ENCODE measurements at places on chromosomes 5 and 9.

- DNase-seq: peak; percentile 31
Observed at GRCh38 chr5:178587763-178588611, 2.2 kb downstream of the COL23A1 start.

DNA sequence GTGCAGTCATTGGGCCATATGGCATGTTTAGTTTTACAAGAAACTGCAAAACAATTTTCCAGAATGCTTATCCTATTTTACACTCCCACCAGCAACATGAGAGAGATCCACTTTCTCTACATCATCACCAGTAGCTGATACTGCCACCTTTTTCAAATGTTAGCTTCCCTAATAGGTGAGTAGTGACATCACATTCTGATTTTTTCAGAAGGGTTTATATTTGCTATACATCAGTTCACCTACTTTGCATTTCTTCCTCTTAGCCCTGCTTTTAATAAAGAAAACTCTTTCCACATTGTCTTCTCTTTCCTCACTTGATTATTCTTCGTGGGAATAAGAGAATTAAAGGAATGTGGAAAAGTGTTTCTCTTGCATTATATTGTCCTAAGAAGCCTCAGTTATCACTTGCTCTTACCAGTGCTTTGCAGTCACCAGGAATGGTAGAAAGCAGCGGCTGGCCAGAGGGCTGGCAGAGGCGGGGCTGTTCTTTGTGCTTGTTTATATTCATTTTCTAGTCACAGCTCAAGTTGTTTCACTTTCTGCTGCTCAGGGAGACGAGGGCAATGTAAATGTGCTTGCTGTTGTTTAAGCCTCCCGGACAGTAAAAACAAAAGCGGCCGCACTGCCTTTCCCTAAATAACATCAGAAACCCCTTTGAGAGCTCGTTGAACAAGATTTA is 164.8 kb downstream of the HSD17B3 start:
- DNase-seq: peak; percentile 2

DNA sequence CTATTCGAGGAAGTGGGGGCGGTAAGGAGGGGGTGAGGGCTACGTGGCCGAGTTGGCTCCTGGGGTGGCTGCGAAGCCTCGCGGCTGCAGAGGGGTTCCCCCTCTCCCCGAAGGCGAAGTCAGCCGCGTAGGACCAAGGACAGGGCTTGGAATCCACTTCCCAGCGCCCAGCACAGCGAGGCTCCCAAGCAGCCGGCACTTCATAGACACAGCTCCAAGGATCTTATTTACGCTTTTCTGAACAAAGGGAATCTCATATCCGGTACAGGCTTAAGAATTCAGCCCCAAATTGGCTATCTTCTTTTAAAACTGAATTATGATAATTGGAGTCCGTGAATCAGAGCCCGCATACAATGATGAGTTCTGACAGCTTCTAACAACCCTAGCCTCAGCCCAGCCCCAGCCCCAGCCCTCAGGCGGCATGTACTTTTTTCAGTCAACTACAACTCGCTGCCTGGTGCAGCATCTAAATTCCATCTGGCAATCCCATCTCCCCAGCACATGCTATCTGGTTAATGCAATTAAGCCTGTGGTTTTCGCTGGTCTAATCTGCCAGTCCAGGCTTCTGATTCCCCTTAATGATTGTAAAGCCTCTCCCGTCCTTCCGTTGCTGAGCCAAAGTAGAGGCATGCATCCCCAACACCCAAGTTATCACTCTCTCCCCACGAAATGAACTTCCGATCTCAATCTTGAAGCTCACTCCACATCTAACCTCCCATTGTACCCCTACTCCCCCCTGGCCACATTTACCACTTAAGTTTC is 1.0 kb downstream of the ELAVL2 start:
- DNase-seq: no peak

DNA sequence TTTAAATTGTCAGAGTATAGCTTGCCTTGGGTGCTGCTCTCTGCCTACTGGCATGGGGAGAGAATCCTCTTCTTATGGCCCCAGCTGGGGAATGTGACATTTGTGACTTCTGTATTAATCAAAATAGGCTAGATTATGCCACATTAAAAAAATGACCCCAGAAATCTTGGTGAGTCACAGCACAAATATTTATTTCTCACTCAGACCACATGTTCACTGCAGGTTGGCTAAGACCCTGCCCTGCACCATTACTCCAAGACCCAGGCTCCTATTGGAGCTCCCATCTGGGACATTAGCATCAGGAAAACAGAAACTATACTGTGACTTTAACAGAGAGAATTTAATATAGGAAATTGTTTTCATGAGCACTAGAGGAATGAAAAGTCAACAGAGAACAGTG is 16.6 kb upstream of the WHRN start:
- DNase-seq: no peak

GRCh38 chr5:52844885-52845284 is 57.2 kb downstream of the ITGA1 start:
- DNase-seq: no peak

DNA sequence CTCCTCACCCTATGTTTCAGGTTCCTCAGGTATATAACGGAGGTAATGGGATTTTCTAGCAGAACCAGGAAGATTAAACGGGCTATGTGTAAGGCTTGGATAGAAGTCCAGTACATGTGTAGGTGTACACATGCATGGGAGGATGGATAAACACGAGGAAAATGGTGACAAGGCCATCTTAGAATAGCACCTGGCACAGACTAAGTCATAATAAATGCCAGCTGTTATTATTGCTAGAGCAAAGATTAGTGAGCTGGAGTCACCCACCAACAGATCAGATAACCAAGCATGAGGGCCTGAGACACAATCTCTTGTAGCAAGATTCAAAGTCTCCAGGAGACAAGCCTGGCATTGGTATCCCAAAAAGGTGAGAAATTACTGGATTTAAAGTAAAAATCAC is 21.1 kb downstream of the SPOCK1 start:
- DNase-seq: no peak

GRCh38 chr9:17783227-17783626 is 204.4 kb downstream of the SH3GL2 start:
- no peak for DNase-seq

GRCh38 chr9:74770508-74771261 is 117.0 kb downstream of the TRPM6 start:
- no peak for DNase-seq

- DNase-seq: no peak
Observed at GRCh38 chr9:69466151-69466550, 141.1 kb downstream of the ENTREP1 start.

DNA sequence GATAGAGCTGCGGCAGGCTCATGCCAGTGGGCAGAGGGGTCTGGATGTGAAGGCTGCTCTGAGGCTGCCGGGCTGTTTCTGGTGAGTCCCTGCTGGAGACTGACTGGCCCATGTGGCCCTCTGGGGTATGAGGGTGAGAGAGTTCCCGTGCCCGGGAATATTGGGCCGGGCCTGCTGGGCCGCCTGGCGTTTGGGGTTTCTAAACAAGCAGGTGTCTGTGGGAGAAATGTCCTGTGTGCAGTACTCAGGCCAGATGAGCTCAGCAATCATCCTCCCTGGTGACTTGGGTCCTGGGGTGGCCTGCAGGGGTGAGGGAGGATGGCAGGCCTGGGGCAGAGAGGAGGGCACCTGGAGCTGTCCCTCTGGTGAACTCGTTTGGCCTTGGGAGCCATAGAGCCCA is 74.9 kb downstream of the MACROH2A1 start:
- DNase-seq: no peak

DNA sequence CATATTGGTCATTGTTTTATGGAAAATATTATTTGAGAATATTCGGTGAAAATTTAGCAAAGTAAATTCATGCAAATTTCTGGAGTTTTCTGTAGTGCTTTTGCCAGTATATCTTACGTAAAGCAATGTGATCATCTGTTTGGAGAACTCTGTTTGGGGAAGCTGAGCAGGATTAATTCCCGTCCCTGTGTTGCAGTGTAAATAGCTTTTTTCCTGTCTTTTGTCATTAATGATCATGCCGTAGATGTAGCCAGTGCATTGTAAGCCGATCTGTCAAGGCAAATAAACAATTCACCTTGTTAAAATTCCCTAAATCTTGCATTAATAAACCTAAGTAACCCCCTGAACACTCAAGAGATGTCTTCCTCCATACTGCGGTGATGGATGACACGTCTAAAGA is 39.2 kb downstream of the PPIC start:
- DNase-seq: no peak

DNA sequence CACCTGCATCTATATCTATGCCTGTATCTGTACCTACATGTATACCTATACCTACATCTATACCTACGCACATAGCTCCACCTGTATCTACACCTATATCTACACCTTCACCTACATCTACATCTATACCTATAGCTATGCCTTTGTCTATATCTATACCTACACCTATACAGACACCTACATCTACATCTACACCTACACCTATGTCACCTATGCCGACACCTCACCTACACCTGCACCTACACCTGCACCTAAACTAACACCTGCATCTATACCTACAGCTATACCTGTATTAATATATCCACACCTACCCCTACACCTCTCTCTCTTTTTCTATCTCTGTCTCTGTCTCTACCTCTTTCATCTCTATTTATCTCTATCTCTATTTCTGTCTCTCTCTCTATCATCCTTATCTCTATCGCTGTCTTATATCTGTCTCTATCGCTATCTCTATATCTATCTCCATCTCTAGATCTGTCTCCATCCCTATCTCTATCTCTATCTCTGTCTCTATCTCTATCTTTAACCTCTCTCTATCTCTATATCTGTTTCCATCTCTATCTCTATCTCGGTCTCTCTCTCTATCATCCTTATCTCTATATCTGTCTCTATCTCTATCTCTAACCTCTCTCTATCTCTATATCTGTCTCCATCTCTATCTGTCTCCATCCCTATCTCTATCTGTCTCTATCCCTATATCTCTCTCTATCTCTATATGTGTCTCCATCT is 37.9 kb downstream of the IRX4 start:
- no peak for DNase-seq

- peak; percentile 77 for DNase-seq
Observed at GRCh38 chr9:76646249-76646648, 118.0 kb upstream of the PCA3 start.

GRCh38 chr9:69895659-69896058 is 75.0 kb downstream of the CFAP95 start:
- DNase-seq: no peak

GRCh38 chr5:35357973-35358372 is 127.7 kb upstream of the PRLR start:
- no peak for DNase-seq

GRCh38 chr5:116681334-116682013 is 106.9 kb upstream of the SEMA6A start:
- DNase-seq: no peak

- DNase-seq: no peak
Observed at GRCh38 chr9:93670208-93671019, 94.0 kb downstream of the PHF2 start.

GRCh38 chr9:96169484-96169883 is 132.5 kb downstream of the HSD17B3 start:
- peak; percentile 28 for DNase-seq

DNA sequence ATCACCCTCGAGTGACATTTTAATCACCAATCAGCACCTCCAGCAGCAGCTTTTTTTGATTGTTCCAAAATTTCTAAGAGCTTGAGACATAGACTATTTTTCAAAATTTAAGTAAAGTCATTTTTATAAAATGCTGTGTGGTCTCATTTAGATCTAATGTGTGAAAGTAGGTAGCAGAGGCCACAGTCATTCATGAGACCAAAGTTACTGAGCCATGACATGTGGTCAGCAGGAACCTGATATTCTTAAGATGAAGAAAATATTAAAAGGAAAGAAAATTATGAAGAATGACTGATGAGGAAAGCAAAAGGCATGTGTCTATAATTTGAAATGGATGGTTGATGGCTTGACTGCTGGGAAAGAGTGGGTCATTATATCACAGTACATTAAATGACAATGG is 7.2 kb downstream of the FREM1 start:
- DNase-seq: no peak

GRCh38 chr5:82308416-82308815 is 30.3 kb upstream of the RPS23 start:
- no peak for DNase-seq

GRCh38 chr5:9739135-9739534 is 109.0 kb upstream of the TAS2R1 start:
- DNase-seq: no peak

DNA sequence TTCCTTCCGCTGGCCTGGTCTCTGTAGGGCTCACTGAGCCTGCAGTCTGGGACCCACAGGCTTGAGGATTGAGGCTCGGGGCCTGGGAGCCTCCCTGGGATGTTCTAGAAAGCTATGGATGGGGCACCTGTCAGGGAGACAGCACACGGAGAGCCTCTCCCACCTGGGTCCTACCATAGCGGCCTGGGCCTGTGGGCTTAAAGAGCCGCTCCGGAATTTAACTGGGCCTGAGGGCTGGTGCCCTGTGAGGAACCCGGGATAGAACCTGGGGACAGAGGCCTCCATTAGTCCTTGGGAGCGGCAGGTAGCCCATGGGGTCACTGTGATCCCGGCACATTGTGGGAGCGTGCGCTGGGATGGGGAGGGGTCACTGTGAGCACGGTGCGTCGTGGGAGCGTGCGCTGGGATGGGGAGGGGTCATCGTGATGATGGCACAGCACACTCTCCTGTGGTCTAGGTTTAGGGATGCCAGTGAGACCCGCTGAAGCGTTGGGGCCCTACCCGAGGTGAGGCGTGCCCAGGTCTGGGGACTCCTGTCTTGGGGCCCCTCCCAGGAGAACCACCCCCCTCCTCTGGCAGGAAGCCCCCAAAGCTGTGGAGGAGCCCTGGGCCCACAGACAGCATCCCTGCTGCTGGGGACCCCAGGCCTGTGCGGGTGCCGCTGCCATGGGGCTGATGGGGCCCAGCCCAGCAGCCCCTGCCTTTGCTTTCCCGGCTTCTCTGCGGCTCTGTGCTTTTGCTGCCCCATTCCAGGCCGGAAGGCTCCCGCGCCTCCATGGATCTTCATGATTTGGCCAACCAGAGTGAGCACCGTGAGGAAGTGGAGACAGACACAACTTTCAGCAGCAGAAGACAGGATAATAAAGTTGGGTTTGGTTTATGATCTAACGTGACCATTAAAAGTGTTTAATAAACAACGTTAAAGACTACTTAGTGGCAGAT is 3.4 kb upstream of the CEP72 start:
- no peak for DNase-seq

- DNase-seq: no peak
Observed at GRCh38 chr5:74073257-74073656, 447.3 kb downstream of the ARHGEF28 start.

- no peak for DNase-seq
Observed at GRCh38 chr5:54538156-54538555, 20.6 kb downstream of the SNX18 start.

Measured in LNCaP clone FGC (cell line).